ENCODE measurements at places on chromosomes 2 and 18. TPM values are rescaled to one million over a fixed set of nuclear protein-coding genes. Genes with fewer than 3 reads are reported as not detected.
A peak's percentile ranks its signal among the peaks of the same experiment; 100 is the strongest.

GRCh38 chr2:37831081-37831780 lies 93.9 kb upstream of the RMDN2 start:
- H3K27me3 ChIP-seq = no peaks in the 10 kb centered on the region
- no peak for DNase-seq
- peaks cover 32% of the 10 kb centered on the region for H3K4me1 ChIP-seq
- no peaks in the 10 kb centered on the region for H3K36me3 ChIP-seq

DNA sequence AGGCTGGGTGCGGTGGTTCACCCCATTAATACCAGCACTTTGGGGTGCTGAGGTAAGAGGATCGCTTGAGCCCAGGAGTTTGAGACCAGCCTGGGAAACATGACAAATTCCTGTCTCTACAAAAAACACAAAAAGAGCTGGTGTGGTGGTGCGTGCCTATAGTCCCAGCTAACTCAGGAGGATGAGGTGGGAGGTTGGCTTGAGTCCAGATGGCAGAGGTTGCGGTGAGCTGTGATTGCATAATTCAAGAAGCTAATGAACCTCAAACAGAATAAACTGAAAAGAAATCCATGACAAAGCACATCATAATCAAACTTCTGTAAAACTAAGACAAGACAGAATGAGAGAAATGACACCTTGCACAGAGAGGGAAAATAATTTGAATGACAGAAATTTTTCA lies 54.8 kb downstream of the SEMA4F start:
- no peaks in the 10 kb centered on the region for H3K36me3 ChIP-seq
- peak; percentile 6 for DNase-seq
- no peak overlapping the region for H3K27ac ChIP-seq
- H3K4me1 ChIP-seq = no peaks in the 10 kb centered on the region
- H3K4me3 ChIP-seq = no peak overlapping the region

GRCh38 chr18:5439986-5440696 lies 103.7 kb downstream of the EPB41L3 start:
- no peak overlapping the region for H3K27ac ChIP-seq
- no peaks in the 10 kb centered on the region for H3K27me3 ChIP-seq
- no peak for DNase-seq
- H3K4me3 ChIP-seq = no peak overlapping the region

GRCh38 chr2:17303054-17303453 lies 215.2 kb downstream of the RAD51AP2 start:
- H3K4me3 ChIP-seq = no peak overlapping the region
- no peaks in the 10 kb centered on the region for H3K4me1 ChIP-seq
- no peaks in the 10 kb centered on the region for H3K27me3 ChIP-seq

DNA sequence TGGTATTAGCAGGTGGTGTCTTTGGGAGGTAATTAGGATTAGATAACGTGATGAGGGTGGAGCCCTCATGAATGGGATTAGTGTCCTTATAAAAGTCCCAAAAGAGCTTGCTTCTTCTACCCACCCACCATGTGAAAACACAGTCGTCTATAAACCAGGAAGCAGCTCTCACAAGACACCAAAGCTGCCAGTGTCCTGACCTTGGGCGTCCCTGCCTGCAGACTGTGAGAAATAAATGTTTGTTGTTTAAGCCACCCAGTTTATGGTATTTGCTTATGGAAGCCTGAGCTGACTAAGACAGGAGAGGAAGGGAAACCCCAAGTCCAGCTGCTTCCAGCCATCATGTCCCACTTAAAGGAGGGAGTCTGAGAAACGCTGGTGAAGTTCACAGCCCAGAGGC lies 13.6 kb downstream of the ADI1 start:
- peaks cover 1% of the 10 kb centered on the region for H3K36me3 ChIP-seq
- no peak overlapping the region for H3K27ac ChIP-seq
- no peak overlapping the region for H3K4me3 ChIP-seq
- H3K27me3 ChIP-seq = no peaks in the 10 kb centered on the region
- no peaks in the 10 kb centered on the region for H3K4me1 ChIP-seq

DNA sequence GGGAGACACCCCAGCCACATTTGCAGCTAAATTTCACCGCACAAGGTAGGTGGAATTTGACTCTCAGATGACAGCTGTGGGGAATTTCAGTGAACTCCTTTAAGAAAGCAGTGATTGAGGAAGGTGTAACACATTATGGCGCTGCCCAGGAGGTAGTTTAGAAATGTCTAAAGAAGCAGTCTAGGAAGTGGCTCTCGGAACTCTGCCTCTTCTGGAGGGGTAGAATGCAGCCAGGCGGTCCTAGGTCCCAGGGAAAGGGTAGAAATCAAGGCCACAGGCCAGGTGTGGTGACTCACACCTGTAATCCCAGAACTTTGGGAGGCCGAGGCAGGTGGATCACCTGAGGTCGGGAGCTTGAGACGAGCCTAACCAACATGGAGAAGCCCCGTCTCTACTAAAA lies 179.0 kb upstream of the HAAO start:
- no peaks in the 10 kb centered on the region for H3K27me3 ChIP-seq
- no peak overlapping the region for H3K27ac ChIP-seq

GRCh38 chr18:33751613-33752221 lies 173.7 kb downstream of the ASXL3 start:
- no peak overlapping the region for H3K4me3 ChIP-seq
- no peaks in the 10 kb centered on the region for H3K36me3 ChIP-seq
- H3K27ac ChIP-seq = no peak overlapping the region
- DNase-seq = peak; percentile 11
- H3K4me1 ChIP-seq = no peaks in the 10 kb centered on the region

DNA sequence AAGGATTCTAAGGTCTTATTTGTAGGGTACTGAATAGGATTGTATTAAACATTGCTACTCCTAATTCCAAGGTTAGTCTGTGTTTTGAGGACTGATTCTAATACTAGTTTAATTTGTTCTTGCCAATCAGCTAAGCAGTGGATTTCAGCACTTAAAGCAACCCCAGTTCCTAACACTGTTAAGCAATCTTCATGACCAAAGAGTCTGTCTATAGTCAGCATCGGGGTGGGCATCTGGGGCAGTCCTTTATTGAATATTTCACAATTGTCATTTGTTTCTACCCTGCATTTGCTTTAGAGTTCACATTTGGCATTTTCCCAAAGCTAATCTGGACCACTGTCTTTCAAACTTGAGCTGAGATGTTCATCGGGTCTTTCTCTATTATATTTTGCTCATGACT lies 248.0 kb upstream of the TANK start:
- DNase-seq = no peak
- H3K36me3 ChIP-seq = no peaks in the 10 kb centered on the region
- no peak overlapping the region for H3K27ac ChIP-seq
- peaks cover 16% of the 10 kb centered on the region for H3K4me1 ChIP-seq
- H3K4me3 ChIP-seq = no peak overlapping the region

DNA sequence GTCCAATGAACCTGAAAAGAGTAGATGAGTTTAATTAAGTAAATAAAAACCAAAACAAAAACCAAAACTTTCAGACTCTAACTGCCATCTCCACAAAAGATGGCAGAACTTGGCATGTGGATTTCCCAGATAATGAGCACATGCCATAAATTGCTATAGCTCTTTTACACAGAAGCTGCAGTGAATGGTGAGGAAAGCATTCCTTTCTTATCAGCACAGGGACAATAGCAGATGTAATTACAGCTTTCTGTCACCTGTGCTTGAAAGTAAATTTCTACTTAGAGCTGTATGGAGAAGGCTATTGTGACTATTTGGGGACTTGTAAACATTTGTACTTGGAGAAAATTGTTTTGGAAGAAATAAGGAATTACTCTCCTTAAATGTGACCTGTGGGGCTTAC lies 378.4 kb downstream of the RPRM start:
- no peak overlapping the region for H3K4me3 ChIP-seq
- H3K27me3 ChIP-seq = no peaks in the 10 kb centered on the region
- H3K27ac ChIP-seq = no peak overlapping the region
- DNase-seq = no peak

The ATP8B1 gene
- 100 TPM for total RNA-seq

Data from endothelial cell of umbilical vein (primary cell).